ENCODE measurements at places on chromosomes 1 and 21. TPM values are rescaled to one million over a fixed set of nuclear protein-coding genes. Genes with fewer than 3 reads are reported as not detected.

OR6K6 gene
- not detected for total RNA-seq

NRAS gene
- total RNA-seq = 67.6 TPM

NBPF19 gene
- total RNA-seq = 8.3 TPM

SPRR2A gene
- not detected for total RNA-seq

TMEM269 gene
- total RNA-seq = not detected

SERTAD4 gene
- not detected for total RNA-seq

SYT6 gene
- not detected for total RNA-seq

TPTE gene
- not detected for total RNA-seq

GNG4 gene
- 0.26 TPM for total RNA-seq

MYCL gene
- total RNA-seq = 0.08 TPM

FCGR3A gene
- 0.87 TPM for total RNA-seq

FAM229A gene
- total RNA-seq = 3.5 TPM

EXOSC10 gene
- total RNA-seq = 86.6 TPM

NUDT4B gene
- 0.96 TPM for total RNA-seq

FMO4 gene
- total RNA-seq = 1.8 TPM

PIGP gene
- 15.9 TPM for total RNA-seq

IVL gene
- total RNA-seq = not detected

SYPL2 gene
- 0.37 TPM for total RNA-seq

TTC39A gene
- total RNA-seq = 0.29 TPM

IBA57 gene
- total RNA-seq = 15.9 TPM

TDRD5 gene
- total RNA-seq = not detected

UBAP2L gene
- total RNA-seq = 299 TPM

GSTM5 gene
- total RNA-seq = not detected

MCOLN3 gene
- total RNA-seq = 0.08 TPM

OR6N1 gene
- not detected for total RNA-seq

GCSAML gene
- 2.4 TPM for total RNA-seq

FCN3 gene
- not detected for total RNA-seq

TEX38 gene
- not detected for total RNA-seq

LRRC53 gene
- total RNA-seq = not detected

GNAT2 gene
- total RNA-seq = 0.24 TPM

TMEM82 gene
- total RNA-seq = not detected

SPRR2B gene
- total RNA-seq = not detected

COL6A2 gene
- total RNA-seq = 4.8 TPM
